ENCODE measurements at places on chromosomes 2 and 18.

DNA sequence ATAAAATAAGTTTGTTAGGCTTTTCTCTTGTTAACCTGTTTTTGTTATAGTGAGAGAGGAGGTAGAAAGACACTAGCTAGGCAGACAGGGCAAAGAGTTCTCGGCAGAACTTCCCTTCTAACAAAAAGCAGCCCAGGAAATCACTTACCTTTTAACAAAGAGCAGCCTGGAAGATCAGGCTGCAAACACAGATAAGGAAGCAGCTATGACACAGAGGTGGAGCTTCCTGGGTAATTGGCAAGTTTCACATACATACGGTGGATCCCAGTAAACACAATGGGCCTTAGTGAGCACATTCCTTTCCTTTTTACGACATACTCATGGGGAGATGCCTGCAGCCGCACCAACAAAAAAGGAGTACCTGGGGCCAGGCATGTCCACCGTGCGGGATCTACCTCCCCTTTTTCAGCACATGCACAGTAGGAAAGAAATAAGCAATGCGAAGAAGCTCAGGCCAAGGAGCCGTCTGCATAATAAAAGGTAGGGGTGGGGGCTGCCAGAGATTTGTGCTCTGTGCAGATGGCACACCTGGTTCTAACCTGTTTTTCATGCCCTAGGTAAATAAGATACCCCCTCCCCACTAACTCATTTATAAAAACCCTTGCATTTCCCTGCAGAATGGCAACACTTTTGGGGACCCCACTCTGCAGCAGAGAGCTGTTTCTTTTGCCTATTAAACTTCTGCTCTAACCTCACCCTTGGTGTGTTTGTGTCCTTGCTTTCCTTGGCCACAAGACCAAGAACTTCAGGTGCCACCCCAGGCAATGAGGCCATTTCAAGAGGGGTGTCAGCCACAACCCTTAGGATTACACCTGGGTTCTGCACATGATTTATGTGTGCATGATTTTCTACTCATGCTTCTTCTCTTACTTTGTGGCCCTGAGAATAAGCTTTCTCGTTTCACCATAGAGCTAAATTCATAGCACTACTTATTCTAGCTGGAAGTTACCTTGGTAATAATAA is 26.5 kb downstream of the MDH1 start:
- DNase-seq = peak; percentile 69

DNA sequence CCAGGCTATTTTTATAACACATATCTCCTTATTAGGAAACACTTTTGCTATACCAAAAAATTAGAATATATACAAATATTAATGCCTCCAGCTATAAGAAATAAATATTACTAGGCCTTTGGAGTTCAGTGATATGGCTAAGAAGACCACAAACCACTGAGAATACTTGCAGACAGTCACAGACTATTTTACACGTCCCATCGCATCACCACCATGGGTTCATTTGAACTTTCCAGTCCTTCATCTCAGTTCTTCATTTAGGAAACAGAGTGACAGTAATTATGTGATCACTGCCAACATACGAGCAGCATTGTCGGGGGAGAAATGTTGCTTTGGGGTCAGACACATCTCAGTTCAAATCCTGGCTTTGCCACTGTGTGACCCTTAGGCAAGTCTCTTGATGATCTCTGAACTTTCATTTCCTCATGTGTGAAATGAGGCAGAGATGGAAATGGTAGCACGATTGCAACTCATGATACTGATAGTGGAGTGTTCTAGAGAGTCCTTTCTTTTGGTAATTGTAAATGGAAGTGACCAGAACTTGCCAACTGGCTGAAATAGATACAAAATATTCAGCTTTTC is 138.9 kb upstream of the NRP2 start:
- no peak for DNase-seq

DNA sequence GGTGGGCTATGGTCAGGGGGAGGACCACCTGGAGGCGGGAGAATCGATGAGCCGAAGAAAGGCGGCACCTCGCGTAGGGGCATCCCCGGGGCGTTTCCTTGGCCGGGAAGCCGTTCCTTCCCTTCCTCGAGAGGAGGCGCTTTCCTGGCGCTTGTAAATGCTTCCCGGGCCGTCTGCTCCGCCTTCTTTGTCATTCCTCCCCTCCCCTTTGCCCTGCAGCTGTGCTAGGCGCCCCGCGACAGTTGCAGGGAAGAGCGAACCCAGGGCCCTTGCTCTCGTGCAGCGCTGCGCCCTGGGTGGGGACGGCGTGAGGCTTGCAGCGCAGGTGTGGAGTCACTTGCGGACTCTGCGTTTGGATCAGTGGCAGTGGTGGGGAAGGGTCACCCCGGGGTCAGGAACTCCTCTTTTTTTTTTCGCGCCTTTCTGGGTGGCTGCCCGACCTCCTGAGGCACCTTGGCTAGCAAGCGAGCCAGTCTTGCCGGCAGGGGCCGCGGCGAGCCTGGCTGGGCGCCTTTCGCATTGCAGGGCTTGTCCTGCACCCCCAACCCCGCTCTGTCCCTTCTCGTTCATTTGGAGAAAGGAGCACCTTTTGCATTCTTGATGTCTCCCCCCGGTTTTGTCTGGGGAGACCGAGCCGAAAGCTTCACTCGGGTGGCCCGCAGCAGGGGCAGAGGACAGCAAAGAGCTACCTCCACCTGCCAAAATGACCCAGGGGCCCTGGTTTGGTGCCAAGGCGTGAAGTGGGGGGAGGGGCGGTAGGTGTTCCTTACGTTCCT is 858 bp downstream of the KCNS3 start:
- DNase-seq = peak; percentile 14

DNA sequence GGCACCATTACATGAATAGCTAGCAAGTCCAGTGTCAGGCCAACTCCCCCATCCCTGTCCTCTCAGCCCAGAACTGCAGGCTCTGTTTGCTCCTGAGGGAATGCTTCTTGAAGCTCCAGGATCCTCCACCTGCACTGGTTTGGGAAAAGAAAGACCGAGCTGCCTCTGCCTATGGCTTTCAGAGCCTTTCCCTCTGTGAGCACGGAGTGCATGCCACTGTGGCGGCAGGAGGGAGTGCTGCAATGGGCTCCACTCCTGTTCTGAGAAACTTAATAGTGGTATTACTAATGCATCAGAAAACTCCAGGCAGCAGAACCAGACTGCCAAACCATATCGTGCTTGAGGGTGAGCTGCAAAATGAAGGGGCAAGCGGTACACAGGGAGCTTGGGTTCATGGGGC is 271.8 kb downstream of the SRBD1 start:
- DNase-seq = no peak

GRCh38 chr2:37897511-37897910 is 27.6 kb upstream of the RMDN2 start:
- no peak for DNase-seq

- DNase-seq = no peak
Observed at GRCh38 chr2:232831496-232831895, 38.6 kb upstream of the SNORC start.

DNA sequence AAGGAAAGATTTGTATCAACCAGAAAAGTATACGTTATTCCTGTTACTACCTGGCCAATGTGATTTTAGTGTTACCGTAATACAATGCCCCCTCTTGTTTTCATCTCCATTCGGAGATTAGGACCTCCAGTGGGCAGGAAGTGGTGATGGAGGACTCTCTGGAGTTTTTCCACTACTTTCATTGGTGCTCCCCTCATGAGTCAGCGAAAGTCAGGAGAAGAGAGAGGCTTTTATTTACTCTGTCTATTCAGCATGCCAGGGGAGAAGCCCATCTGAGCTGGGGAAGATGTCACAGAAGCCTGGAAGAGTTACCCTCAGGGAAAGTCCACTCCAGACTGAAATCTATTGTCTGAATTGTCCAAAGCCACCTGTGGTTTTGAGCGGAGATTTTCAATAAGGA is 88.2 kb upstream of the THUMPD2 start:
- DNase-seq = no peak

GRCh38 chr2:149538138-149538833 is 49.3 kb downstream of the MMADHC start:
- DNase-seq = no peak

DNA sequence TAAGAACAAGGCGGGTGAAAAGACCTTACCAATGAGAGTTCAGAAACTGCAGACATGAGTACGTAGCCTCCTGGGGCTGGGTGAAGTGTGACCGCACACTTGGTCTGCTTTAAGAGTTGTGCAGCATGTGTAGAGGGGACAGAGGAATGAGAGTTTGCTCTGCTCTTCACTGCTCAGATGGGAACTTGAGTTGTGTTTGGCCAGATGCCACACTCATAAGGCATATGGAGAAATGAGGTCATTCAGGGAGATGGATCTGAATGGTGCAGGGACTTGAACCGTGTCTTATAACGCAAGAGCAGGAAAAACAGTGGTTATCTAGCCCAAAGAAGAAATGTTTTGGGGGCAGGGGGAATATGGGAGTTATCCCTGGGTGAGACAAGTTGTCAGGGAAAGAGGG is 273.8 kb upstream of the LYPD1 start:
- DNase-seq = peak; percentile 56

DNA sequence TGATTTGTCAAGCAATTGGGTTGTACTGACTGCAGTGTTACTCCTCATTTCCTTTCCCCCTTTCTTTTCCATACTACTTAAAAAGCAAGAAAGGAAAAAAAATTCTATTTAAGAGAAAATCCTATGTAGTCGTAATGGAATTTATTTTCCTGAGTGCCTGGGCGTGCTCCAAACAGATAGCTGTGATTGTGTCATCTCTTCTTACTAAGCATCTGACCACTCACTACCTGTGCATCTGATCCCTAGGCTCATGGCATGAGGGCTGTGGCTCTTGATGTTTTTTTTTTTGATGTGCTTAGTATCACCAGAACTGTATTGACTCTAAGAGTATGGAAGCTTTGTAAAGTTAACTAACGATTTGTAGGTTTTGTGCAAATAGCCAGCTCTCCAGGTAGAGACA is 19.0 kb downstream of the CRIM1 start:
- DNase-seq = peak; percentile 46

DNA sequence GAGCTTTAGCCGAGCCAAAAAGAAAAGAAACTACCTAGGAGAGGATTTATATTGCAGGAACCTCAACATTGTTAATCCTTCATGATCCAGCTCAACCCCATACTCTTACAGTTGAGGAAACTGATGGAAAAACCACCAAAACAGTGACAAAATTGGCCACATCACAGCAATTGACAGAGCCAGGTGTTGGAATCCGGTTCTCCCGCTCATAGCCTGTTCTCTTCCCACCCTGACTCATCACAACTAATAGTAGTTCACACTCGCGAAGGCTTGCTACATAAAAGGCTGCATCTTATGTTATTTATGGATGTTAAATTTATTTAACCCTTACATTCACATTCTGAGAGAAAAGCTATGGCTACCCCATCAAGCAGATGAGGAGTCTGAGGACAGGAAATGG is 33.7 kb downstream of the SLC9A4 start:
- DNase-seq = no peak

- DNase-seq = no peak
Observed at GRCh38 chr2:20589975-20590703, 60.8 kb downstream of the HS1BP3 start.

- DNase-seq = peak; percentile 65
Observed at GRCh38 chr2:75047992-75048625, 89.7 kb downstream of the POLE4 start.

DNA sequence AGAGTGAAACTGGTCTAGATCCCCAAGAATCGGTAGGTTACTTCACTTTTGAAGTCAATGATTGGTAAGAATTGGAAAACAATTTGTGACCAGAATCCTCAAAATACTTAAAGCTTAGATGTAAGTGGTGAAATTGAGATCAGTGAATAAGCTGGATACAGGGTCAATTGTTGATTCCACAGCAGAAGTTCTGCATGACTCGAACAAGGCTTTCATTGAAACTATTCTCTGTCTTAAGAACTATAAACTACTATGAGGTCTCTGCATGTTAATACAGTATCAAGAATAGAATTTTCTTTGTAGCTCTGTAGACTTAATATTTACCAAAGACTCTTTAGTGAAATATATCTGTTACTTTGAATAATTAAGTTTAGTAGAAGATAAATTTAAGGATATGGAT is 324.2 kb upstream of the FIGN start:
- no peak for DNase-seq

DNA sequence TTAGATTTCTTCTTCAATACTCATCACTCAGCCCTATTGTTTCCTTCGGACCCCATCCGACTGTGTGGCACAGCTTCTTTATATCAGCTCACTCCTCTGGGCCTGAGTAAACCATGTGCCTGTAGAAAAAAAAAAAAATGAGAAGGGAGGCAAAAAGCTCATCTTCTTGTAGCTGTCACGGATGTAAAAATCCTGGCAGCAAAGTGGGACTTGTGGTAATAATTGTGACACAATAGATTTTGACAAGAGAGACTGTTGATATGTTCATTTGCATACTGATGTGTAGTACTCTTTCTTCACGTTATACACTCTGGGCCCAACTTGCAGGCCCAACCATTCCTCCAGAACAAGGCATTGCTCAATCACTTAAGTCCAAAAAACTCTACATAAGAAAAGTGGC is 270.0 kb upstream of the SMIM21 start:
- DNase-seq = no peak

DNA sequence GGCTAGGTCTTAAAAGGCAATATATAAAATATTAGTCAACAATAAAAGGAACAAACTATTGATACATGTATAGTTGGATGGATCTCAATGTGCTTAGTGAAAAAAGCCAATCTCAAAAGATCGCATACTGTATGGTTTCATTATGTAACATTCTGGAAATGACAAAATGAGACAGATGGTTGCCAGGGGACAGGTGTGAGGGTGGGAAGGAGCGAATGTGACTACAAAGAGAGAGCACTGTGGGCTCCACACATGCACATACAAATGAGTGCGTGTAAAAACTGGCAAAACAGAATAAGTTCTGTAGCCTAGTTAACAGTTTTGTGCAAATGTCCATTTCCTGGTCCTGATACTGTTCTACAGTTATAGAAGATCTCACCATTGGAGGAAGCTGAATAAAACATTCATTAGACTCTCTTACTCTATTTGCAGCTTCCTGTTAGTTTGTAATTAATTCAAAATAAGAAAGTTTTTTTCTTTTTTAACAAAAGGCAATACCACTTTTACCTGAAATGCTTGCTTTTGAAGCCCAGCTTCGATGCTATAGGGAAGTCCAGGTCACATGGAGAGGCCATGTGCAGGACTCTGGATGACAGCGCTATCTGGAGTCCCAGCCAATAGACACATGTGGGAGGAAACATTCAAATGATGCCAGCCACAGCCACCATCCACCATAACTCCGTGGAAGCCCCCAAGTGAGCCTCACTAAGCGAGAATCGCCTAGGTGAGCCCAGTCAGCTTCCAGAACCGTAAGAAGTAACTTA is 21.0 kb upstream of the C2orf80 start:
- DNase-seq = no peak

DNA sequence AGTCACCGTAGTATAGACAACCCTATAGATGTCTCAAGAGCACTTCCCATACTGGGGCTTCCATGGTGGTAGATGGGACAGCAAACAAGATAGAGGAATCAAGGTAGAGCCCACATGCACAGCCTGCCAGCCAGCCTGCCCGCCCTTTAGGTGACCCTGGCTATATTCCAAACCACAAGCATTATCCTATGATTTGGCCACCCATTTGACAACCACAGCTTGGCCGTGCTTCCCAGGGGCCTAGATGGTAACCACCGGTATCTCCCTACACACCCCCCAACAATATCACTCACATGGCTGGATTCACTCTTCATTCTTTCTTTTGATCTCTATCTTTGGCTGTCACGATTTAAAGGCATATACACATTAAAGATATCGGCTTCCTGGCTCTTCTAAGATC is 85.3 kb downstream of the CDK15 start:
- DNase-seq = no peak

- peak; percentile 1 for DNase-seq
Observed at GRCh38 chr18:72542984-72543356, 1.2 kb downstream of the CBLN2 start.

All from cardiac fibroblast (primary cell).